NCI-H1417 (cell line): ENCODE measurements at places on chromosomes 1 and 21.

- DNase-seq = no peak
These were observed 255.7 kb downstream of the COL11A1 start for GRCh38 chr1:102852613-102853012.

- no peak for DNase-seq
These were observed 24.7 kb downstream of the FMO3 start for GRCh38 chr1:171115280-171115897.

DNA sequence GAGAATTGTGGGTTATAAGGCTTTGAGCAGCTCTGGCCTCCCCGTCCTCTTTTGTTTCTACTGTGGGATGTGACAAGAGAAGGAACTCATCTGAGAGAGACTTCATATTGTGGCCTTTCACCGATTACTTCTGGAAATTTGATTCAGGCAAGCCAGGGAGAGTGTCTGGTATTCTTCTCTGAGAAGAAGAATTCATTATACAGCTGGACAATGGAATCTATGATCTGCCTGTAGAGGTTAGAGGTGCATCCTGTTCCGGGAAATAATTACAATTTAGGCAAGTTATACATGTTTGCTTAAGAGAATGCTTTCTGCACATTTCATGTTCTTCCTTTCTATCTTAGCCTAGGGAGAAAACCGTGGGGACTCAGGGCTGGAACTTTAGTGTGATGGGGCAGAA, 12.8 kb upstream of the RNU1-2 start:
- DNase-seq = no peak

- DNase-seq = no peak
These were observed 173.3 kb downstream of the RWDD3 start for GRCh38 chr1:95407131-95407885.

GRCh38 chr1:228982637-228983036, 247.4 kb downstream of the RHOU start:
- no peak for DNase-seq

DNA sequence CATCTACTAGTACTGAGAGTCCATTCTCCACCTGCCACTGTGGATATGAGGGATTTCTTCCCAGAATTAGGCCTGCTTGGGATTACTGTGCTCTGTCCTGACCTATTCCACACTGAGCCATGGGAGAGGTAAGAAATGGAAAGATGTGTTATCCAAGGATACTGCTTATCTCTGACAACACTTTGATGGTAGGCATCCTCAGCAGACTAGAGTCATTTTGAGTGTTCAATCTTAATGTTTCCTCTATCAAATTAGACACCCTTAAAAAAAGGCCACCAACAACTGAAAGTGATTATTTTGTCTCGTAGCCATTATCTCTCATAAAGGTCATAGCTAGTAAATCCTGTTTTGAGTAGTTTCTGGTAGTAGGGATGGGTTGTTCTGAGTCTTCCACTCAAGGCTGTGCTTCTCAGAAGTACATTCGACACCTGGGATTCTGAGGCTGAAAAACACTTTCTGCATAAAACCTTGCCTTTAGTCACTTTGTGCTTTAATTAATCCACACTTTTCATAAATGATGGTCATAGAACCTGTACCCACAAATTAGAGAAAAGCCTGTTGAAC, 8.8 kb downstream of the ATPAF1 start:
- DNase-seq = no peak

DNA sequence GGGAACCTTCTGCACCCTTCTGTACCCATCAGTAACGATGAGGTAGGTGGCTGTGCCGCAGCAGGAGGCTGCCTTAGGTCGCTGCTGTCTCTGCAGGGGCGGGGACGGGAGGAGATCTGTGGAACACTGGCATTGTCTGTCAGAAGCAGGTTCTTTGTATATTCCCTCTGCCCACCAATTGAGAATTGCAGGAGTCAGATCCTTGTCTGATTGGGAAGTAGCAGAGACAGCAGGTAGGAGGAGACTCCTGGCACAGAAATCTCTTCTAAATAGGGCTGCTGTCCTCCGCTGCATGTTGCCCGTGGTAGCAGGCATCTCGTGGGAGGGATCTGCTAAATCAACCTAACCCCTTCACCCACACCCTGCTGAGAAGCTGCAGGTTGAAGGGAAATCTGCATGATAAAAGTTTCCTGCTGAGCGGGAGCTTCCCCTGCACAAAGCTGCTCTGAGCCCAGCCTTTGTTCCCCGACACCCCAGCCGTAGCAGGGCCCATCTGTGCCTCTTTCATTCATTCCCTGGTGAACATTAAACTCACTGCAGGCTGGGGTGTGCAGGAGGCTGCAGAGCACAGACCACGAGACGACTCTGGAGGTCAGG, 15.9 kb downstream of the SARS1 start:
- peak; percentile 38 for DNase-seq

DNA sequence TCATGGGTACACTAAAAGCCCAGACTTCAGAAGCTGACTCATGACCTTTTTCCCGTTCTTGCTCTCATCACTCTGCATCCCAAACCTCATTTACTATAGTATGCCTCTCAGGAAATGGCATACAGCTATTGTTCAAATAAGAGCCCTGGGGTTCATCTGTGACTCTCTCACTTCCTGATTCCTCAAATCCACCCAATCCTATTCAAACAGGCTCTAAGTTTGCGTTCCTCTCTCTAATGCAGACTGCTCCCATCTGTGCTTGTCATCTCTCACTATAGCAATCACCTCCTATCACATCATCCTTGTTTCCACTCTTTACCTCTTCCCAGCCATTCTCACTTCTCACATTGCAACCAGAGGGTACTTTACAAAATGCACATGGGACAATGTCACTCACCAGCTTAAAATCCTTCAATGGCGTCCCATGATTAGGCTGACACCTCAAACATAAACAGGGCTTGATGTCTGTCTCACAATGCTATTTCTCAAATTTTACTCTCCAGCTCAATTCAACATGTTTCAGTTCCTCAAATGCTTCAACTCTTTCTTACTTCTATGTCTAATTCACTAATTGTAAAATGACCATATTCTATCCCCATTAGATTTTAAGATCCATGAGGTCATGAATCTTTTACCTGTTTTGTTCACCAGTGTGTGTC, 408.4 kb downstream of the NTNG1 start:
- DNase-seq = no peak

DNA sequence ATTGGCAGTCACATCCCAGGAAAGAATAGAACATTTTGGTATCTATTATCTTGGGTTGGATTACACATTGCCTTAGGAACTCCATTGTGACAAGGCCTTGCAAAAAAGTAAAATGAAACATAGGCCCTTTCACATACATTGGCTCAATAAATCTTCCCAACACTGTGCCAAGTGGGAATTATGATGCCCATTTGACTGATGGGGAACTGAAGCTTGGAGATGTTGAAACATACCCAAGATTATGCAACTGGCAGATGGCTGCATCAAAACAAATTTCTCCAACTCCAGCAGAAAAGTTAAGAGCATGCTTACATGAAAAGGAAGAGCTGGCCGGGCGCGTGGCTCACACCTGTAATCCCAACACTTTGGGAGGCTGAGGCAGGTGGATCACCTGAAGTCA, 26.9 kb downstream of the PLEKHO1 start:
- DNase-seq = no peak
